ENCODE measurements at places on chromosomes 16 and 17.

DNA sequence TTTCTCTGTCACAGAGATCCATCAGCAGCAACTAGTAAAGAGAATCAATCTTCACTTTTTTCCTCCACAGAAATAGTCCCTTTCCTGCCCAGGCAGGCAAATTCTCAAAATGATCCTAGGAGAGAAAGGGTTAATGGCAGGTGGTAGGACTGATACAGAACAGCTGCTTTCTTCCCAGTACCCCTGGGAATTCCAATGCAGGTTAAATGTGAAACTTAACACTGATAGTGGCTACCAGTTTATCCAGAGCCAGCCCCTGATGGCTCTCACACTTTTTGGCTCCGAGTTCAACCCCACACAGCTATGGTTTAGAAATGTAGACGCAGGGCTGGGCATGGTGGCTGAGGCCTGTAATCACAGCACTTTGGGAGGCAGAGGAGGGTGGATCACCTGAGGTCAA, 22.2 kb downstream of the MARVELD3 start:
- no peak for DNase-seq

DNA sequence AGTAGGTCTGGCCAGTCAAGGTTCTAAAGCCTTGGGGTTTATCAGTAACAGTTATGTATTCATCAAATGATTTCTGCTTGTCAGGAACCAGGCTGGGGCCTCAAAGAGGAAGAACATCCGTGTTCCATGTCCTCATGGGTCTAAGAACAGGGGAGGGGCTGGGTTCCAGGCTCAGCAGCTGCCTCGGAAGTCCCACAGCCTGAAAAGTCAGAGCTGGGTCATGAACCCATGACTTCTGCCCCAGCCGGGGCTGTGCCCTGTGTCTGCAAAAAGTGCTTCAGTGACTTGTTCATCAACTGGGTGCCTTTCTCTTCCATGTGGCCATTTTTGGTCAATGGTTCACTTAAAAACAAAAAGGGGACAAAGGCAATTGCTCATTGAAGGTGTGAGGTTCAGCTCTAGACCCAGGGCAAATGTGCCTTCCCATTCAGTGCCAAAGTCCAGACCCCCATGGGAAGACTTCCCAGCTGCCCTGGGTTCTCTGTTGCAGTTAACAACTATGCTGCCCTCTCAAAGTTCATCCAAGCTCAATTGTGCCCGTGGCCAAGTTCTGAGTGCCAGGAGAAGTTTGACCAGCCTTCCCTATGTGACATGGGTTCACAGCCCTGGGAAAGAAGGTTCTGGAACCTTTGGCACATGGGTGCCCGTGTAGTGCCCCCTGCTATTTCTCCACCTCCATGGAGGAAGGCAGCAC, 18.5 kb downstream of the TBKBP1 start:
- no peak for DNase-seq

- DNase-seq: no peak
These were observed 19.9 kb upstream of the FAM20A start for GRCh38 chr17:68621065-68621464.

GRCh38 chr16:55913716-55914115, 38.5 kb upstream of the CES5A start:
- no peak for DNase-seq

DNA sequence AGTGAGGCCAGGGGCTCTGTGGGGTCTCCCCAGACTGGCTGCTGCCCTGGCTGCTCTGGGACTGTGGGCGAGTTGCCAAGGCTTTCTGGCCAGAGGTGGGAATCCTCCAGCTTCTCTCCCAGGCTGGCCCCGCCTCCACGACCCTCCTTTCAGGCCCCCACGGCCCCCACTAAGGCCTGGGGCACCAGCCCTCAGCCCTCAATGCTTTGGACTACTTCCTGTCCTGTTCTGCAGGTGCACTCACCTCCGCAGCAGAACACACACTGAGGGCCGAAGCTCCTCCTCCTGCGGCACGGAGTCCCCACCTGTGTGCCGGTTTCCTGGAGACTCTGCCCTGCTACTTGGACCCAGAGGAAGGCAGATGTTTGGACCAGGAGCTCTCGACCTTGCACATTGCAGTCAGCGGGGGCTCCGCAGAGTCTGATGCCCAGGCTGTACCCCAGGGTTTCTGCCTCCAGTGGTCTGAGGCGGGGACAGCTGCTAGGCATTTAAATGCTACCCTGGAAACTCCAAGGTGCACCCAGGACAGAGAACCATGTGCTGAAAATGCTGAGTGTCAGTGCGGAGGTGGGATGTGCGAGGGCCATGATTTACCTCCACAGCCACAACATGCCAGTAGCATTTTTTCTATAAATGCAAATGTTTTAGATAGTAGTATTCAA, 223.8 kb downstream of the IRF8 start:
- no peak for DNase-seq

GRCh38 chr16:57405097-57405496, 530 bp downstream of the CCL17 start:
- DNase-seq: no peak

- DNase-seq: no peak
These were observed 84.7 kb upstream of the ELAC2 start for GRCh38 chr17:13102477-13102876.

- no peak for DNase-seq
These were observed 35.7 kb upstream of the C16orf78 start for GRCh38 chr16:49337814-49338350.

GRCh38 chr16:69762814-69763598, 874 bp downstream of the WWP2 start:
- DNase-seq: no peak

GRCh38 chr17:2263183-2264066, 40.2 kb downstream of the SMG6 start:
- DNase-seq: no peak

DNA sequence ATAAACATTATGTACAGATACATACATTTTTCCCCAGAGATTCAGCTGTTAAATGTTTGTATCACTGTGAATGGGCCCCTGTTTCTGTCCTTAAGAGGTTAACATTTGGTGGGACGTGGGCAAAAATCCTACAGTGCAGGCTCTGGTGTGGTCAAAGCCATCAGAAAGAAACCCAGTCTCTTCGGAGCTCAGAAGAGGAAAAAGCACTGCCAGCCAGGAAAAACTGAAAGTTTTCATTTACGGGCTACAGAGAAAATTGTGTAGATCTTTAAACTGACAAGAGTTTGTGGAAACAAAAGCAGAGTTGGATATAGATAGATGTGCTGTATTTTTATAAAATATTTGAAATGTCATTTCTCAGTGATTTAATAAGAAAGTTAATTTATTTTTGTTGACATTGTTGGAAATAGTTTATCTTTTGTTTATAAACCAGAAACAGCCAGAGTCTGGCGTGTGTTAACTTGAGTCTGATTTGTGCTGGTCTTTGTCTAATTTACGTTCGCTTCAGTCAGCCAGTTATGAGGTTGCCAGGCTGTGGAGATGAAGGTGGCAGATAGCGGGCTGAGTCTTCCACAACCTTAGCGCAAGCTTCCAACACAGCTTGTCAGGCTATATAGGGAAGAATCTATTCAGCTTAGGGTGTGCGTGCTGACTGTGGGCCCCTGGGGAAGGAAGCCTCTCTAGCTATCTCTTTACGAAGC, 9.5 kb upstream of the TEKT3 start:
- DNase-seq: no peak

GRCh38 chr17:16997514-16998429, 25.9 kb upstream of the TNFRSF13B start:
- peak; percentile 61 for DNase-seq

- DNase-seq: peak; percentile 18
These were observed 8.4 kb upstream of the SLC47A2 start for GRCh38 chr17:19724501-19725420.

GRCh38 chr16:57610611-57611010, 17.8 kb upstream of the ADGRG1 start:
- DNase-seq: no peak

DNA sequence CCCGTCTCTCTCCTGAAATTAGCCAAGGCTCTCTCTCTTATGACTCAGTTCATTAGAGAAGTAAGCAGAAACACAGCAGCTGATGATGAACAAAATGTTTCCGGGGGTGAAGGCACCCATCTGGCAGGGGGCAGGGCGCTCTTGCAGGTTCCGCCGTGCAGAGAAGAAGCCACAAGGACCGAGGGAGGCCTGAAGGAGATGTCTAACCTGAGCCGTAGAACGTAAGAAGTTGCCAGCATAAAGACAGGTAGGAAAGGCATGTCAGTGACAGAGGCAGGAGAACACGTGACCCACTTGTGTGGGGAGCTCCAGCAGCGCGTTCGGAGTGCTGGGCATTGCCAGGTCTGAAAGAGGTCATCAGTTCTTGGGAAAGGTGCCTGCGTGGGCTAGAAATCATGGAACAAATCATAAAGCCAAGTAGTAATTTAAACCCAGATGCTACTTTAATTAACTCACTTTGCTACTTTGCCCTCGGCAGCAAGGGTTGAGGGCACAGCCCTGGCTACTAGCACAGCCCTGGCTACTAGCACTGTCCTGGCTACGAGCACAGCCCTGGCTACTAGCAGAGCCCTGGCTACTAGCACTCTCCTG, 198.6 kb downstream of the RPTOR start:
- no peak for DNase-seq

GRCh38 chr17:27481327-27481726, 25.1 kb downstream of the KSR1 start:
- no peak for DNase-seq

- no peak for DNase-seq
These were observed 172.3 kb downstream of the KATNIP start for GRCh38 chr16:27722207-27722606.

DNA sequence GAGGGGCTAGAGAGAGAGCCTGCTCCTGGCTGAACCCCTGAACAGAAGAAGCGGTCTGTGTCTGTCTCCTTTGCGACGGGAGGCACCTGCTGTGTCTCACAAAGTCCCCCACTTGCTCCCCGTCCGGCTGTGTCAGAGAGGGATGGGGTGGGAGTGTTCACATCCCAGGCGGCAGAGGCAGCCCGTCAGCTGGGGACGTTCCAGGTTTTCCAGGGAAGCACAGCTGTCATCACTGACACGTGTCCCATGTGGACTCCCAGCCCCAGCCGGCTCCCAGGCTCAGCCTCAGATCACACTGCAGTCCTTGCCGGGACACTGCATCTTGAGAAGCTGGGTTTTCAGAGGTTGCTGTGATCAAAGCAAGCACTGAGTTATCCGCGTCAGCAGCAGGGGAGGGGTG, 1.6 kb downstream of the TELO2 start:
- DNase-seq: no peak

- DNase-seq: no peak
These were observed 27.1 kb downstream of the TBC1D3B start for GRCh38 chr17:36149296-36149820.

- no peak for DNase-seq
These were observed 14.7 kb upstream of the JPH3 start for GRCh38 chr16:87587636-87588035.

GRCh38 chr17:62591333-62591732, 36.1 kb upstream of the MRC2 start:
- no peak for DNase-seq

- DNase-seq: no peak
These were observed 582.6 kb upstream of the CDH5 start for GRCh38 chr16:65783709-65784474.

GRCh38 chr16:81077076-81077940, at the start of gene C16orf46:
Gene C16orf46, minus strand, starts transcription at chr16:81077238. Its CDS starts 13,283 bp downstream, at chr16:81063955.
- peak; percentile 96 for DNase-seq

DNA sequence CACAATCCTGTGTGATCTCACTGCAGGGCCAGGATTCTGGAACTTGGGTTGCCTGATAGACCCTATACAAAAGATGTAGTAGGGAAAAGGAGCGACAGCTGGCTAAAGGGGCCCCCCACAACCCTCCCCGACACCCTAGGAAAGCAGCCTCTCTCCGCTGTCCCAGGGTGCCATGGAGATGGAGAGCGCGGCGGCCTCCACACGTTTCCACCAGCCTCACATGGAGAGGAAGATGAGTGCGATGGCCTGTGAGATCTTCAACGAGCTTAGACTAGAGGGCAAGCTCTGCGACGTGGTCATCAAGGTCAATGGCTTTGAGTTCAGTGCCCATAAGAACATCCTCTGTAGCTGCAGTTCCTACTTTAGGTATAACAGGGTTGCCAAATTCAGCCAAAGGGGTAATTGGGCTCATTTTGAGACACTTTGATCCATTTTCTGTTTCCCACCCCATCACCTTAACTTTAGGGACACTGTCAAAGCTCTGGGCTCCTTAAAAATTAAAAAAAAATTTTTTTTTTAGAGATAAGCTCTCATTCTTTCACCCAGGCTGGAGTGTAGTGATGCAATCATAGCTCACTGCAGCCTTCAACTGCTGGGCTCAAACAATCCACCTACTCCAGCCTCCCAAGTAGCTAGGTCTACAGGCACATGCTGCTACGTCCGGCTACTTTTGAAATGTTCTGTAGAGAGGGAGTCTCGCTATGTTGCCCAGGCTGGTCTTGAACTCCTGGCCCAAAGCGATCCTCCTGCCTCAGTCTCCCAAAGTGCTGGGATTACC, at the start of gene KLHL10:
Gene KLHL10, plus strand, starts transcription at position 65 of the 778 bp plus-strand sequence. Its CDS starts 108 bp downstream, at position 173.
- DNase-seq: no peak

GRCh38 chr17:48671697-48672171, 45.6 kb upstream of the HOXB9 start:
- peak; percentile 48 for DNase-seq

DNA sequence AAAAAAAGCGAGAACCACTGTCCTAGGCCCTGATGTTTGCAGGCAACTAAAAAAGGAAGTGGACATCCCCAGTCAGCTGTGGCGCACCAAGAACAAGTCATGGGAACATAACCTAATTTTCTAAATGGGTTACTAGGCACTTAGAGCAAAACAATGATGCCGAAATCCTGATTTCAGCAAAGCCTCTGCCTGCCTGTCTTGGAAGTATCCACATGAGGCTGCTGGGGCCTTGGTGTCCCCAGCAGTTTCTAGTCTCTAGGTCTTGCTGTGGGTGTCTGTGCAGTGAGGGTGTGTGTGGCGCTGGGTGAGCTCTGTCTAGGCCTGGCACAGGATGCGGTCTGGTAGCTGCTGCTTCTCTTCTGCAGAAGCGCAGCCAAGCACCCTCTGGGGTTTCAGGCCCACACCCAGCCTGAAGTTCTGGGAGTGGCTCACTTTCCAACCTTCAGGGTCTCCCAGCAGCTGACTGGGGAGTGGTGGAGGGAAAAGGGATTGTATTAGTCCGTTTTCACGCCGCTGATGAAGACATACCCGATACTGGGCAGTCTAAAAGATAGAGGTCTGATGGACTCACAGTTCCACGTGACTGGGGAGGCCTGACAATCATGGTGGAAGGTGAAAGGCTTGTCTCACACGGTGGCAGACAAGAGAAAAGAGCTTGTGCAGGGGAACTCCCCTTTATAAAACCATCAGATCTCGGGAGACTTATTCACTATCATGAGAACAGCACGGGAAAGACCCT, 21.1 kb downstream of the STH start:
- peak; percentile 39 for DNase-seq

- DNase-seq: no peak
These were observed 847.4 kb upstream of the EEF2KMT start for GRCh38 chr16:5944971-5945370.

GRCh38 chr16:53092284-53092683, 37.5 kb downstream of the CHD9 start:
- no peak for DNase-seq

GRCh38 chr16:25413133-25413532, 155.5 kb upstream of the ZKSCAN2 start:
- no peak for DNase-seq

All from activated gamma-delta T cell treated with anti-CD3 and anti-CD28 coated beads, Interleukin-2, amount 50 U/mL, for 16 hours (primary cell).